ENCODE measurements at places on chromosomes 3 and 15.

DNA sequence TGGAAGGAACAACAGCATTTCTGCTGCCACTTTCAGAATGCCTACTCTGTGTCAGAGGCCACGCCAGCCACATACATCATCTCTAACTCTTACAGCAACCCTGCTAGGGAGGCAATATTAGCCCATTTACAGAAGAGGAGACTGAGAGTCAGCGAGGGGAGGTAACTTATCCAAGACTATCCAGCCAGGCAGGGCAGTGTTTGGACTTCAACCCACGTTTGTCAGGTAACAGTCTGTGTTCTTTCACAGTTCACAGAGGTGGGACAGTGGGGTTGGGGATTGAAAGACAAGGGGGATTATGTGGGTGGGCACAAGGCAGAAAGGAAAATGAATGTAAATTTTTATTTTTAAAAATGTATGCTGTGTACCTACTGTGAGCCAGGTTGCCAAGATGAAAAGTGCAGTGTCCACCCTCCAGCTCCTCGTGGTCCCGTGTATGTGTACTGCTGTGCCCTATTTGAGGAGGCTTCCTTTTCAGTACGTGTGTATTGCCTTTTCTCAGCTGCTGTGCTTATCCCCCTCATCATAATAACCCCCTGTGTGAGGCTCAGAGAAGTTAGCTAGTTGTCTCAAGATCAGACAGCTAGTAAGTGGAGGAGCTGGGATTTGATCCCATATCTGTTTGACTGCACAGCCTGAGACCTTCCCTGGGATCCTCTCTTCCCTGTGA lies 16.5 kb upstream of the ATP2B2 start:
- no peak for DNase-seq

DNA sequence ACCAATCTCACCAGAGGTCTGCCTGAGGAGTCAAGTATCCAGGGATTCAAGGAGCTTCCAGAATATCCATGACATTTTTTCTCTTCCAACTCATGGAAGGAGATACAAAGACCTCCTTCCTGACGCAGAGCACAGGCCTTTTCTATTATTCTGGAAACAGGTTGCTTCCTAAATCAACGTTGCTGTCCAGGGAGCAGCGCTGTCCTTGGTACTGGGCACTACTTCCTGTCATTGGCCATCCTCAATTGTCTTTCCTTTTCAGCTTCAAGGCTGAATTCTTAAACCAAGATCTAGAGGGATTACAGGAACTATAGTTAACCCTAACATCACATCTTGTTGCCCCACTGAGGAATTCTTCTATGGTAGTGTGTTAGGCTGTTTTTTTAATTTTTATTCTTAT lies 50.4 kb upstream of the TBC1D21 start:
- DNase-seq, result no peak

DNA sequence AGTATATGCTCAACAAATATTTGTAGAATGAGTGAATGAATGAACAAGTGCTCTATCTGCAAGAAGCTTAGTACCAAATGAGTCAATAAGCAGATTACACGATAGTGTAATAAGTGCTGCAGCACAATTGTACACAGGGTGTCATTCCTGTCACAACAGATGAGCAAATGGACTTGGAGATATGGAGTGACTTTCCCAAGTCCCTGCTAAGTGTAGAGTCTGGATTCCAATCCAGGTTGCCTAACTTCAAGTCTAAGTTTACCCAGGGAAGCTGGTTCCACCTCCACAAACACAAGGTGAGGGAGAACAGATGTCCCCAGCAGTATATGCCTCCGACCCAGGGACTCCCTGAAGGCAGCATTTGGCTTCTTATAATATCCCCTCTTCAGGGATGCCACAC lies 77.7 kb upstream of the RAD18 start:
- no peak for DNase-seq

DNA sequence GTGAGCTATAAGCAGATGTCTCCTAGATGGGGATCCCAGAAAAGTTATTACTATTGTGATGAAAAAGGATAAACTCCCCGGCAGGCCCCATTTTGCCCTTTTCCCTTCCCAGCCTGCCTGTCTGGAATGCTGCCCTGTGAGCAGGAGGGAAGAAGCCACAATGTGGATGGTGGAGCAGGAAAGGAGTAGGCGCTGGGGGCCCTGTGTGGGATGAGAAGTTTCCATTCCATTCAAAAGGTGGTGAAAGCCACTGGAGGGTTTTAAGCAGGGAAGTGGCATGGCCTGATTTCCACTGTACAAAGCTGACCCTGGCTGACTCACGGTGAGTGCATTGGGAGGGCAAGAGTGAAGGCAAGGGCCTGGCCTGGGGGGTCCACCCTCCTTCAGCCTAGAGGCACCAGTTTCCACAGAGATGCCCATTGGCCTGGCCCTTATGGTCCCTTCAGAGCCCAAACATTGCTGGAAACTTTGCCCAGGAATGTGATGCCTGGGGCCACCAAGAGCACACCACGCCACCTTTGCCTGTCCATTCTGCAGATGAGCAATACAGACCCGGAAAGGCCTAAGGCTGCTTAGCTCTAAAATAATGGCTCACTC lies 206.9 kb downstream of the RPLP1 start:
- no peak for DNase-seq

- DNase-seq, result no peak
Measured at GRCh38 chr3:133855002-133855370, 40.7 kb downstream of the RAB6B start.

- no peak for DNase-seq
Measured at GRCh38 chr3:133855772-133856171, 39.9 kb downstream of the RAB6B start.

- no peak for DNase-seq
Measured at GRCh38 chr15:33370623-33371020, 59.9 kb downstream of the RYR3 start.

DNA sequence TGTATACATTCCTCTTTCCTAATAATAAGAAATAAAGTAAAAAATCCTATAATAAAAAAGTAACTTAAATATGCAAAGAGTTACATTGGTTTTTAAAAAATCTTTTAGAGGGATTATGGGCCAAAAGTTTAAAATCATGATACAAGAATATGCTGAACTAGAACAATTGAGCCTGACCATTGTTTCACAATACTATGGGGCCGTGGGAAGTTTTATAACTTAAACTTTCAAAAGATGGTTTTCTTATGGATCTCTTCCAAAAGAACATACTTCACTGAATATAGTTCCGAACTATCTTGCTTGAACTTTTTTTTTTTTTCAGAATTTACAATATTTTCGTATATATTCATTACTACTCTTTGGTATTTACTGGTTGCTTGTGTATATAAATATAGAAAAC lies 97.6 kb downstream of the NFKBIZ start:
- DNase-seq, result no peak

DNA sequence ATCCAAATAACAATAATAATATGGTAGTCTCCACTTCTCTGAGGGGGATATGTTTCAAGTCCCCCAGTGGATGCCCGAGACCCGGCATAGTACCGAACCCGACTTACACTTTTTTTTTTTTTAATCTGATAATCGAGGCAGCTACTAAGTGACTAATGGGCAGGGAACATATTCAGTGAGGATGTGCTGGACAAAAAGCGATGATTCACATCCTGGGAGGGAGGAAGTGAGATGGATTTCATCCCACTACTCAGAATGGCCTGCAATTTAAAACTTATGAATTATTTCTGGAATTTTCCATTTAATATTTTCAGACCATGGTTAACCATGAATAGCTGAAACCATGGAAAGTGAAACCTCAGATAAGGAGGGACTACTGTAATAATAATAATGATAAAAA lies 49.5 kb upstream of the SELENOK start:
- DNase-seq, result peak; percentile 5

- DNase-seq, result no peak
Measured at GRCh38 chr3:6321999-6322398, 538.9 kb upstream of the GRM7 start.

- DNase-seq, result no peak
Measured at GRCh38 chr3:127698691-127699415, 26.1 kb downstream of the ABTB1 start.

DNA sequence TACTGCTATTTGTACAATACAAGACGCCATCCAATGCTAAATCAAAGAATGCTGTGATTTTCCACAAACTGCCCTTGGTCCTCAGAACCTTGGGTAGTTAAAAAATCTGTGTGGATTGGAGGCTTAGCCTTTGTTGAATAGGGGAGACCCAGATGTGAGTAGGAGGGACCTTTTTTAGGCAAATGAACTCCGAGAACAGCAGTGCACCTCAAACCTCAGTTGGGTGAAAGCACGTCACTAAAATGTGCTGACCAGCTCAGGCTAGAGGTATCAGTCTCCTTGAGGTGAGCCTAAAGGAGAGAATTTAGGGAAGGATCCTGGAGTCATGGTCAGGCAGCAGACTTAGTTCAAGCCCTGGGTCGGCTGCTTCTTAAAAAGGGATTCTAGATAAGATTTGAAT lies 200.7 kb downstream of the SOX2 start:
- no peak for DNase-seq

- DNase-seq, result peak; percentile 58
Measured at GRCh38 chr15:85402195-85402881, 21.9 kb downstream of the AKAP13 start.

DNA sequence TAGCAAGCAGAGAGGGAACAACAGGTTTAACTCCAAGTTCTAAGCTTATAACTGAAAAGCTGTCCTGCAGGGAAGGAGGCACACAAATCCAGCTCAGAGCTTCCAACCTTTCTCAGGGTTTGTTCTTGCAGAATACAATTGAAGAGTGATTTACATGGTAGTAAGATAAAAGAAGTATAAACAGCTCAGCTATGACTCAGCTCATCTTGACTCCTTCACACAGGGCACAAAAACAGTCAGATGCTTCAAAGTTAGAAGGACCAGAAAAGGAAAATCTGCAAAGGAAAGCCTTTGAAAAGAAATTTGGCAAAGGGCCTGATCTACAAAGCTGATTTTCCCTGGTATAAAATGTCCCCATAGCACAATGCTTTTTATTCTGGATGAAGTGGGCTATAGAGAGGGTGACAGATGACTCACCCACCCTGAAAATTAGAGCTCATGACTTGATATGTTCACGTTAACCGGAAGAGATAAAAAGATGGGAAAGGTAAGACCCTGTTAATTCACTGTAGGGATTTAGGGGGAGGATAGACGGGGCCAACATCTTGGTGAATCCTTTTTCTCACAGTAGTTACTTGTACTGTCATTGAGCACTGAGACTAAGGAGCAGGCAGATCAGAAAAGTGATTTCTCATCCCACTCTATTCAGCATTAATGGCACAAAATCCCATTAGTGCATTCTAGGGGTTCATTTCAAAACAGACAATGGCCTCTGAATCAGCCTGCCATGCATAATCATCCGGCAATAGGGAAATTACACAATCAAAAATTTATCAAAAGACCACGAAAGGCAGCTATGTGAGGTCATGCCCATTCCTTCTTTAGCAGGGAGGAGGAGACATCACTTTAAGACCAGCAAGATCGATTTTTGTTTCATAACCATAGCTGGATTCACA lies 143.5 kb downstream of the GAP43 start:
- peak; percentile 41 for DNase-seq

DNA sequence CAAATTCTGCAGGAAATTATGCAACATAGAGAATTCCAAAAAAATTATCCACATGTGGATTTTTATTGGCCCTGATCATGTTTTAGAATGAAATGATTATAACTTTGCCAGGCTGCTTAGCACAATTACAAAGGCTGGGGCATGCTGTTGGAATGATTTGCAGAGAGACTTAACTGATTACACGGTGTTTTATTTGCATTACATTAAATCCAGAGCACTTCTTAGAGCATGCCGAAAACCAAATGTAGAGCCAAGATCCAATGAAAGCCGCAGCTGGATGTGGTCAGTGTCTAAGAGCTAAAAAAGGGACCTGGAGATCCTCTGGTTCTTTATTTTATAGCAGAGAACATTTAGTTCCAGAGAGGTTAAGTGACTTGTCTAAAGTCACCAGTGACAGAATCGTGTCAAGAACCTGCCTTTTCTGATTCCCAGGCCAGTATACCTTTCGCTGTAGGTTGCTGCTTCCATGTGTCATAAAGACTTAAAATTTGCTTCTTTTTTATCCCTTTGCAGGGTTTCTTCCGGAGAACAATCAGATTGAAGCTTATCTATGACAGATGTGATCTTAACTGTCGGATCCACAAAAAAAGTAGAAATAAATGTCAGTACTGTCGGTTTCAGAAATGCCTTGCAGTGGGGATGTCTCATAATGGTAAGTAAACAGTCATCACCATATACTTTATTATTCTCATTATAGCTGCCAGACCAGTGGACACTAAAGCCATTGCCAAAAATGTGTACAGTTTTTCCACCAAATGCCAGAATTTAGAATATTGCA lies 92.0 kb upstream of the TSEN2 start:
- DNase-seq, result no peak

DNA sequence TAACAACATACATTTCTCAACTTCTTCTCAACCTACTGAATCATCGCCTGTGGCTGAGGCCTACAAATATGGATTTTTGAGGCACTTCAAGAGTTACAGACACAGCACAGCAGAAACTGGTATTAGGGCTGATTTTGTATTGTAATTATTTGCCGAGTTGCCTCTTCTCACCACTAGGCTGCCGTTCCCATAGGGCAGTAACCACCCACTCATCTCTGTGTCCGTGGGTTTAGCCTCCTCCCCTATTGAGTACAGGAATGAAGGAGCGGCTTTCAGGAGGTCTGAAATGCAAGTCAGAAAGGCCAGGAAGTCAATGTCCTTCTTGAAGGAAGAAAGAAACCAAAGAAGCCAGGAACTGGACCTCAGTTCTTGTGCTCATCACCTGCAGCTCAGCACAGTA lies 220.8 kb downstream of the MTHFS start:
- no peak for DNase-seq

- no peak for DNase-seq
Measured at GRCh38 chr3:42177068-42177800, 86.1 kb downstream of the TRAK1 start.

DNA sequence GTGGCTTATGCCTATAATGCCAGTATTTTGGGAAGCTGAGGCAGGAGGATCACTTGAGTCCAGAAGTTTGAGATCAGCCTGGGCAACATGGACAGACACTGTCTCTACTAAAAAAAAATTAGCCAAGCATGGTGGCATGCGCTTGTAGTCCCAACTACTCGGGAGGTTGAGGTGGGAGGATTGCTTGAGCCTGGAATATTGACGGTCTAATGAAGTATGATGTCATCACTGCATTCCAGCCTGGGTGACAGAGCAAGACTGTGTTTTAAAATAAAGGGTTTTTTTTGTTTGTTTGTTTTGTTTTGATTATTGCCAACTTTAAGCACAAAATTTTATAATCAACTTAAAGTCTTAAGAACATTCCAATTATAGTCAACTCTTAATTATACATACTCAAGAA lies 6.8 kb downstream of the PLSCR1 start:
- no peak for DNase-seq

DNA sequence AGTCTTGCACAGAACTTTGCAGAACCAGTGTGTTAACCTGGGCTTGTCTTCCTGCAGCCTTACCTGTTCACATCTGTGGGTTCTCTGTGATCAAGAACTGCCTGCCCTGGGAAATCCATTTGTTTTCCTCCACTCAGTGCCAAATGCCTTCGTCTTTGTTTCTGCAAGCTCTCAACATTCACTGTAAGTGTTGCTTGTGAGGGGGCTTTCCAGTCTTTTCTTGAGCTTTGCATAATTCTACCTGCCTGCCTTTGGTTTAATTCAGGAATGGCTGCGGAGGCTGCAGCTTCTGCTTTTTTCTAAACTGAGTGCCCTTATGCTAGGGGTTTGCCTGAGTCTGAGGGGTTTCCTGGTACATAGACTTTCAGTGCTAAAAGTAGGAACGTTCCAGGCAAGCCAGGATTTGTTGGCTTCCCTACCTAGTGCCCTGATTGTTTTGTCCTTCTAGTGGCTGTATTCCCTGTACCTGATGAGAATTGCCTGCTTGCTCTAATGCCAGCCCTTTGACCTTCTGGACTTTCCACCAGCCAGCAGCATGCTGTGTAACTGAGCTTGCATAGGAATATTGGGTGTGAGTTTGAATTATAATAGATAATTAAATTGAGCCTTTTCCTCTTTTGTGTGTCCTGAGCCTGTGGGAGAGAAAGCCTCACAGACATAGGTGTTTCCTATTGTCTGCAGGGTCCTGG lies 96.6 kb upstream of the CLSTN2 start:
- no peak for DNase-seq
